Cortex of kidney (tissue), 1 donor: ENCODE measurements at places on chromosomes 16 and 17.

GRCh38 chr17:83091257-83092141, 12.1 kb downstream of the METRNL start:
- DNase-seq: no peak

DNA sequence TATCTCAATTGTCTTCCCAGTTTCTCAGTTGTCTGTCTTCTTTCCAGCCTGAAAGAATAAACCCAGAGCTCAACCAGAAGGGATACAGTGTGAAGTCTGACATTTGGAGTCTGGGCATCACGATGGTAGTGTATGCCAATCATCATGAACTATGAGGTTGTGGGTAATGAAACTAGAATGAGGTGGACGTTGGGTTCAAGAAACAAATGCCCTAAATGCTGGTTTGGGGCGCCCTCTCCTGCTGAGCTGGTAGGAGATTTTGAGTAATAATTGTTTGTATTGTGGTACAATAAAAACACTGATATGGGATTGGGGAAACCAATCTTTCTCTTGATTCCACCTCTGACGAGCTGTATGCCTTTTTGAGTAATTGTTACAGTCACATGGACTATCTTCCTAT, 110.4 kb downstream of the MAP2K6 start:
- DNase-seq: no peak

GRCh38 chr16:70163596-70163995, 10.0 kb upstream of the CLEC18C start:
- DNase-seq: no peak

GRCh38 chr17:73634629-73635028, 9.6 kb downstream of the SDK2 start:
- no peak for DNase-seq
